Fibroblast of the conjunctiva (primary cell): ENCODE measurements at places on chromosomes 6 and 20.

- no peak for DNase-seq
Measured at GRCh38 chr20:49656304-49656703, 57.4 kb downstream of the B4GALT5 start.

- DNase-seq, result no peak
Measured at GRCh38 chr6:157563611-157564284, 182.8 kb downstream of the ZDHHC14 start.

- no peak for DNase-seq
Measured at GRCh38 chr20:62571669-62572344, 70.5 kb upstream of the SLCO4A1 start.

DNA sequence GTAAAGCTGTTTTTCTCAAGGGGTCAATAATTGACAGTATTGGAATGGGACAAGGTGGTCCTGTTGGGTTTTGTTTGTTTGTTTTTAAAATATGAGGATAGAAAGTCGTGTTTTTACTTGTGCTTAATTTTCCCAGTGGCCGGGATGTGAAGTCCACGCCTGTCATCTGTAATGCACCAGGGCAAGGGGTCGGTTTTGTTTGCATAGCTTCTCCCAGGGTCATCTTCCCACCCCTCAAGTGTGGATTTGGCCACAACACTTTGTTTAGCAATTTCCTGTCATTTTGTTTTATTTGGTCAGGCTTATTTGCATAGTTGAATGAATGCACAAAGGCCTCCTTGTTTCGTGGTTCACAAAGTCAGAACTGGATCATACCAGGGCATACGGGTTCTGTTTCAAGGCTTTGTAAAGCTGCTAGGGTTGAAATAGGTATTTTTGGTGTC lies 29.8 kb downstream of the SYNJ2 start:
- DNase-seq, result no peak

DNA sequence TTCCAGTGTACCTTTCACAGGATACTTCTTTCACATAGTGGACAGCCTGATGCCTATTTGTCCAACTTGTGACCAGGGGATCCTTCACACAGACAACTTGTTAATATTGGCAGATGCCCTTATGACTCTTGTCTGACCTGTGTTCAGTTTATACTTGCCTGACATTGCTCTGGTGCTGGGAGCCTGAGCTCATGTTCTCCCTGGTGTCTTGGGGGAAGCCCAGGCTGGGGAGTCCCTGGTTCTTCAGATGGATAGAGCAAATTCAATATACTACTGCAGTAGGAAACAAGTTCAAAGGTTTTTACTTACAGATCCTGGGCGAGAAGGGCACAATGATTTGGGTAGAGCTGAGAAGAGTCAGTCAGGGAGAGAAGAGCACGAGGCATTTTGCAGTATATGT lies 76.1 kb downstream of the NKAIN2 start:
- no peak for DNase-seq

- DNase-seq, result no peak
Measured at GRCh38 chr20:12788632-12789299, 220.0 kb upstream of the SPTLC3 start.

GRCh38 chr6:13392462-13392861 lies 64.1 kb upstream of the TBC1D7 start:
- no peak for DNase-seq

- DNase-seq, result no peak
Measured at GRCh38 chr6:145816392-145816791, 1.8 kb upstream of the FBXO30 start.

DNA sequence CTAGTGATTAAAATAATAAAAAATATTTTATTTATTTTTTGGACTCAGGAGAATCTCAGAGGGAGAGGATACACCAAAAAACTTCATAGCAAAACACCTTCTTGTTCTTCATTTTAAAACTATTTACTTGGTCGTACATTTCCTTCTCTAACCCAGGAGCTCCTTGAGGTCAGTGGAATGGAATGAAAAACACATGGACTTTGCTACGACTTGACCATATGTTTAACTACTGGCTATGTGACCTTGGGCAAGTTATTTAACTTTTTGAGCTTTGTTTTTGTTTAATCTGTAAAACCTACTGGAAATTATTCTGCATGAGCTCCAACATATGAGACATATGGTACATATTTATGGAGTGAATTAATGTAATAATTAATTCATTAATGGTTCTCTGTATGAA lies 1005.5 kb upstream of the CITED2 start:
- DNase-seq, result peak; percentile 79
